ENCODE measurements at places on chromosomes 2 and 18.

DNA sequence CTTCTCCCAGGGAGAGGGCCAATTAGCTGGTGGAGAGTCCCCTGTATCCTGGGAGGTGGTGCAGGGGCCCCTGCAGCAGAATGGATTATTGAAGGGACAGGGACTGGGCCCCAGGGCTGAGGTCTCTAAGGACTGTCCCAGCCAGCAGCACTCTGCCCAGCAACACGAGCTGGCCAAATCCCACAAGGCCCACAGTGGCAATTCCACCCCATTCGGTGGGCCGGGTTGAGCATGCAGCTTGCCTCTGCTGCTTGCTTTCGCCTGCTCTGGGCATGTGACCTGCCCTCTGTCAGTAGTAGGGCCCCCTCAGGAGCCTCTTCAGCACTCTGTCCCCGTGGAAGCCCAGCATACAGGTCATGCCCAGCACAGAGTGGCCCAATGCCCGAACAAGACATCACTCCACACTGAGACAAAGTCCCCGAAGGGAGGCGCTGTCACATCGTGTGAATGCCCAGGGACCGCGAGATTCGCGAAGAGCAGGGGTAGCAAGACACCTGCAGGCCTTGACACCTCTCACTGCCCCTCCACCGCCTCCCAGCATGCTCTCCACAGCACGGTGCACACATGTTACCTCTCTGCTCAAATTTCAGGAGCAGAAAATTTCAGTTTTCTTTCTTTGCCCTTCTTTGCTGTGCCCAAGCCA is 65.4 kb downstream of the CRACDL start:
- DNase-seq, result no peak

DNA sequence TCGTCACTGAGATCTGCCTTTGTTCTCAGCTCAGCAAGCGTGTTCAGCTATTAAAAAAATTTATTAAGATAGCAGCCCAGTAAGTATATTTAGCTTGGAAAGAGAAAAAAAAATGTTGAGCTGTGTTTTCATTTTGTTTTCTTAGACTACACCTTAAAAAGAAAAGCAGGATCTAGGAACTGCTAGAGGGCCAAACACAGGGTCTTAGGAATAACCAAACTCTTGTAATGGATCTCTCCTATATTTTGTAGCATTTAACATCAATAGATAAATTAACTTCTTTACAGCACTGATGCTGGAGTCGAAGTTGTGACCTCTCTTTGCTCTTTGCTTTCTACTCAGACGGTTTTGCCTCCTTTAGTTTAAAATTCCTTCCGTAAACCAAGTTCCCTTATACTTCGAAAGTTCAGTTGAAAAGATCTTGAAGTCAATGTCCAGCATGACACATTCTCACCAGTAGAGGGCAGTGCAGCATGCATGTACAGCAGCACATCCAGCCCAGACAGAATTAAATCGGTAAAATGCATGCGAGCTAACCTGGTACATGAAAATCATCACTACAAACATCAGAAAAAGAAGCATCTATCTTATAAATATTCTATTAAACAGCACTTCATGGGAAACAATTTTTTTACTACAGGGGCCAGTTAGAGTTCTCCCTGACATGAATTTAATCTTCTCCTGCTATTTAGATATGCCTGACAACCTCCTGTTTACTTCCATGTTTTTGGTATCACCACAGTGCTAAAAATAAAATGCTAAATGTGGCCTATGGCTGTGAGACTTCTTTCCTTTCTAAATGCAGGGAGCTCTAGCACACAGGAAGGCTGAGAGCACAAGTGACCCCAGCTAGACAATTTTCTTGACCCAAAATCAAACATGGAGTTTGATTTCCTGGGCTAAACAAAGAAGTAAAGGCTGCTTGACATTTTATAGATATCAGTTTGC is 48.2 kb upstream of the MAP3K20 start:
- peak; percentile 87 for DNase-seq

GRCh38 chr2:106011380-106011779 is 182.7 kb downstream of the UXS1 start:
- no peak for DNase-seq

GRCh38 chr2:71492112-71492511 is 38.8 kb downstream of the DYSF start:
- peak; percentile 100 for DNase-seq

- peak; percentile 88 for DNase-seq
Measured at GRCh38 chr18:58290116-58290695, 246.2 kb downstream of the NEDD4L start.

DNA sequence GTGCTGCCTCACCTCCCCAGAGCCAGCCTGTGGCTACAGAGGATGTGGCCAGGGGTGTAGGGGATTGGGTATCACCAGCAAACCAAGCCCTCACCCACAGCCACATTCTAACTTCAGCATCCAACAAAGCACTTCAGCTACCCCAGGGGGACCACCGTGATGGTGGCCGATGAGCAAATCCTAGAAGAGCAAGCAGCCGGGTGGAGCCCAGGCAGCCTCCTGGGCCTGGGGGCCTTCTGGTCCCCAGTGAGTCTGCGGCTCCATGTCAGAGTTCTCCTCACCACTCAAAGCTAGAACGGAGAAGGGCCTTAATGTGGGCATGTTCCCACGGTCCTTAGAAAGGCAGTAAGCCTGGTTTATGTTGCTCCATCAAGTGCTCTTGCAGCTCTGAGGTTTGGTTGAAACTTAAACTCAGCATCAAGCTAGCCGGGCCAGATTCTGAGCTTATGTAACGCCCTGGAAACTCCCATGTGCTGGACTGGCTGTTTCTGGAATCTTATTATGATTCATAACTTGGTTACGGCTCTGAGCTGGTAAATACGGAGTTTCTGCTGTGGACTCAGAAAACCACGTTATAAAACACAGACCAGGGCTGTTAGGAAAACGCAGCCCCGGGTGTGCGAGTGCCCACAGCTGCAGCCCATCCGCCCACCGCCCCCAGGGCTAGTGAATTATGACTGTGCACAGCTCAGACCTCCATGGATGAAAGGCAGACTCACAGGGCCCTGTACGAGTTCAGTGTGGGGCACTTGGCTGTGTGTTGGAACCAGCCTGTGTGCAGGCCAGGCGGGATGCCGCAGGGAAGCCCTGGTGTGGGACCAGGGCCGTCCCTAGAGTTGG is 99.8 kb downstream of the SEPTIN10 start:
- DNase-seq, result no peak

GRCh38 chr2:128454980-128455720 is 136.5 kb upstream of the HS6ST1 start:
- DNase-seq, result no peak

- DNase-seq, result no peak
Measured at GRCh38 chr18:70503060-70503459, 214.2 kb downstream of the SOCS6 start.

- no peak for DNase-seq
Measured at GRCh38 chr2:25444608-25445270, 103.0 kb upstream of the DNMT3A start.

GRCh38 chr2:215900843-215901242 is 112.5 kb downstream of the MREG start:
- DNase-seq, result no peak

GRCh38 chr18:21672521-21673267 is 31.9 kb downstream of the ABHD3 start:
- no peak for DNase-seq

DNA sequence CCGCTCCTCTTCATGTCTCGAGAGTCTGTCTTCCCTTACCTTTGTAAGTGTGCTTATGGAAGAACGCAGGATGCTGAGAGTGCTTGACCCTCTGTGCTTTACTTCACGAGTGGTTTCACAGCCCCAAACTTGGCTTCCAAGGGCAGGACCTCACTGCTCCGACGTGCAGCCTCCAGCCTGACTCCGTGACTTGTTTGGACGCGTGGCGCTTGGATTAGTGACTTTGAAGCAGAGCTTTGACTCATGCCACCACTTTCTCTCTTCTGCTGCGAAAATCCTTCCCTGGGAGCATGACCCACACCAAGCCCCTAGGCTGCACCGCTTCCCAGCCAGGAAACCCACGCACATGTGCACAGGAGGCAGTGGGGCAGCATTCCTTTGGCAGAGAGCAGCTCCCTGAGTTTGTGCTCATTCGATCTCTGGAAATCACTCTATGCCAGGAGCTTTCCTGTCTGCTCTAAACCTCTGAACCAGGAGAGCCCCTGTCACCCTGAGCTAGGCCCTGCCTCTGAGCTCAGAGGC is 207.8 kb upstream of the HS6ST1 start:
- DNase-seq, result no peak

DNA sequence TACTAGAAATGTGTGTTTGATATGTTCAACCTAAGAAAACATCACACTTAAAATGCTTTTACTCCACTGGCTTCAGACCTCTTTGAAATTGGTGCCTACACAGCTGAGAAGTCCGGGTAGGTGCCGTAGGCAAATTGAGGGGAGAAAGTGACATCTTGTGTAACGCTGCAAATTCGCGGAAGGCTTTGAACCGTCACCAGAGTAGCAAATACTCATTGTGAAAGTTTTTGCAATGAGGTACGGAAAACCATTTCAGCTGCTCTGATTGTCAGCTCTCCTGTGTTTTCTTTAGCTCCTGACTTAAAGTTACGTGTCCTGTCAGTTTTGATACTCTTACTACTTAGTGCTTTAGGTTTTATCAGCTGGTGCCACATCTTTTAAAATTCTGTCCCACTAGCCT is 224.5 kb downstream of the FAM210A start:
- no peak for DNase-seq

DNA sequence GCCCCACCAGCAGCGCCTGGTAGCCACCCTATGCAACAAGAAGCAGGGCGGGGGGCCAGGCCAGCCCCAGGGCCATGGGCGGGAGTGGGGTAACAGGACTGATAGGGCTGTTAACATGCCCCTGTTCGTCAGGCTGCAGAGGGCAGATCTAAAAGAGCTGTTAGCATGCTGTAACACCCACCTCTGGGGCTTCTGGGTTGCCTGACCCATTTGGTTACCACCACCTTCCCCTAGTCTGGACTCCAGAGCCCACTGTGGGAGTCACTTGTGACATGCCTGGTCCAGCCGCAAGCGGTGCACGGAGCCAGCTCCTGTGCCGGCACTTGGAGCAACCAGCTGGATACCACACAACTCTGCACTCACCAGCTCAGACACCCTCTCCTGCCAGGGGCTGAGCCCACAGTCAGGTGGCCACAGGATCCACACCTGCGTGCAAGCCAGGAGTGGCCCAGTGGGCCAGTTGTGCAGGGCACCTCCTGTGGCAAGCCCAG is 2.1 kb downstream of the METTL8 start:
- no peak for DNase-seq

GRCh38 chr2:222569826-222570225 is 86.1 kb downstream of the FARSB start:
- DNase-seq, result no peak

DNA sequence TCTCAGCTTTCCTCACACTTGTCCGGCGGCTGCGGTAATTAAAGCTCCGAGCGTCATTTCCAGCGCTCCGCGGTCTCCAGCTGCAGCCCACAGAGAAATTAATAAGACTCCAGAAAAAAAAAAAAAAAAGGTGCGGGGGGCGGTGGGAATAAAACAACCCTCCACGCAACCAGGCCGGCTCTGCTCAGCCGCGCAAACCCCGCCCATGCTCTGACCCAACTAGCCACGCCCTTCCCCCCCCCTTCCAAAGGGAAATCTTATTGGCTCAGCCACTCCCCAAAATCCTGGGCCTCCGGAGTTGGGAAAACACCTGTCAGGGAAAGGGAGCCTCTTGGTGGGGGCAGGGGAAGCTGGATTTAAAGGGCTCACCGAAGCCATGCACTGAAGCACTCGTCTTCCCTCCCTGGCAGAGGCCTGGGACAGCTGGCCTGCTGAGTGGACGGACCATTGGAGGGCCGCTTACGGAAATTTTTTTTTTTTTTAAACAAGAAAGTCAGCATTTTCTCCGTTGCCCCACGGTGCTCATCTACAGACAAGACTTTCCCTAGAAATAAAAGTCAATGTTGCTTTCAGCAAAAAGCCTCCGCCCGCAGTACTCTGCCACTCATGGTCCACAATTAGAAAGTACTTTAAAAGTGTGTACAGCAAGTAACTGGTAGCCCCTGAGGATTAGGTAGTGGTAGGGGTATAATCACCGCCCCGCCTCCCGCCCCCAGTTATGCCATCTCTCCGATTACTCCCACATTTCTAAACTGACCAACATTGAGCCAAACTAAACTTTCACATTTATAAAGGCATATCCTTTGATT is 674 bp upstream of the ERBB4 start:
- no peak for DNase-seq

- DNase-seq, result no peak
Measured at GRCh38 chr18:43420950-43421349, 143.7 kb upstream of the SYT4 start.

GRCh38 chr18:63106727-63107126 is 212.8 kb downstream of the BCL2 start:
- DNase-seq, result no peak

GRCh38 chr2:120613742-120614571 is 121.7 kb upstream of the GLI2 start:
- no peak for DNase-seq

- no peak for DNase-seq
Measured at GRCh38 chr2:148865512-148865911, 9.5 kb upstream of the KIF5C start.

- DNase-seq, result no peak
Measured at GRCh38 chr18:13477147-13477683, 249.1 kb downstream of the FAM210A start.

- no peak for DNase-seq
Measured at GRCh38 chr2:132589111-132589830, 80.7 kb downstream of the LYPD1 start.

- no peak for DNase-seq
Measured at GRCh38 chr18:50621366-50621765, 61.5 kb downstream of the MAPK4 start.

- DNase-seq, result peak; percentile 44
Measured at GRCh38 chr2:176157499-176158185, 535 bp downstream of the HOXD3 start.

DNA sequence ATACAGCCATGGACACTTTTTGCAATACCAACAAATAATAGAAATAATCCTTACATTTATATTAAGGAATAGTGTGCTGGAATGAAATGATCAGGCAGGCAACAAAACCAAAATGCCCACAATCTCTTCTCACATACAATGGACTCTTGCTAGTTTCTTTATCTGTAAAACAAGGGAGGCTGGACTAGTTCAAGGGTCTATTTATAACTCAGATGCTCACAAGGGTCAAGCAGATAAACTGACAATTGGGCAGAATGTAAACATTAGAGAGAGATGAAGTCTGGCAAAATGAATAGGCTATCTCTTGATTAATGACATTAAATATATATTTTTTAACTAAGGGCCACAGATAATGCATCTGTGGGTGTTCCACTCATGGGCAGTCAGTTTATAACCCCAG is 11.4 kb downstream of the PPIL3 start:
- DNase-seq, result no peak

- no peak for DNase-seq
Measured at GRCh38 chr2:179272406-179273192, 8.0 kb upstream of the SESTD1 start.
